NCI-H69 (cell line): ENCODE measurements at places on chromosomes 2 and 18.

DNA sequence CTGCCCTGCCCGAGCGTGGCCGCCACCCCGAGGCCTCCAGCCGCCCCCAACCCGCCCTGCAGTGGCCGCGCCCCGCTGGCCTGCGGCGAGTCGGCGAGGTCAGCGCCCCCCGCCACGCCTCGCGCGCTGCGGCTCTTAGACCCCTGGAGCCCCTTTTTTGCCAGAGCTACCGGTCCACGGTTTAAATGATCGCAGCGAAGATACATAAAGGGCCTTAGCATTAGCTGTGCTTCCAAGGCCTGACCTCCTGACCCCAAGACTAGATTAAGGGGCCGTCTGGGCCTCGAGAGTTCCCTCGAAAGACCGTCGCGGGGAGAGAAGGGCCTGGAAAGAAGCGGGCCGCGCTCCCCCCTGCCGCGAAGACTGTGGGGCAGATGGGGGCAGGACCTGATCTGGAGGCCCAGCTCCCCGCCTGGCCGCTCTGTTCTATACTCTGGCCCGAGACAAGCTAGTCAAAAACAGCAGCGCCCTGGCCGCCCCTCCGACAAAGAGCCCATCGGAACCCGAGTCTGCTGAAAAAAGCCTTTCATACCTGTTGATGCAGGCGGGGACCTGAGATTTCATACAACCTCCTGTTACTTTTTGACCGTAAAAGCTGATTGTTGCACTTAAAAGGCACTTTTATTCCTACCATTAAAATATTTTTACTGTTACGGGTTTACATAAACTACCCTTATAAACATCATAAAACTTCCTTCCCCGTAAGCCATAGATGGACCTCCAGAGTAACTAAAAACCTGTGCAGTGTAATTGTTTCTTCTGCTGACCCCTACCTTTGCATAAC is 68.7 kb upstream of the PSMD14 start:
- DNase-seq, result no peak

DNA sequence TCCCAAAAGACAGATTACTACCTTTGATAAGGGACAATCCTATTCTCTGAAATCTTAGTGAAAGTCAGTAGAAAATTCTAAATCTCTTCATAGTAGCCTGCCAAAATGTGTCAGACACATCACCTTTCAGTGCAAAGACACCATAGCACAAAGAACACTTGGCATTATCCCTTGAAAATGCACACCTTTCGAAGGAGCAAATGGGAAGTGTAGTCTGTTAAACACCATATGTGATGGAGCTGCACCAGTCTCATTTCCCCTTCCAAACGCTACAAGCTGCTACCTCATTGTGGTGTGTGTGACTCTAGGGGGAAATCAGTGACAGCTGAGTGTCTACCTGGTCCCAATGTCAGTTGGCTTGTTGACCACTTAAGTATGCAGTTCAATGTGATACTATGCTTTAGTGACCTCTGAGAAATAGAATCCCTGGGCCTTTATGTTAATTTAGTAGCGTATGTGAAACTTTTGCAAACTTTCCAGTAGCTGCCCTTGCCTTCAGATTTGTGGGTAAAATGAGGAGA is 551.7 kb downstream of the ARHGAP15 start:
- no peak for DNase-seq

GRCh38 chr2:88493481-88493880 is 41.0 kb upstream of the FOXI3 start:
- DNase-seq, result no peak

DNA sequence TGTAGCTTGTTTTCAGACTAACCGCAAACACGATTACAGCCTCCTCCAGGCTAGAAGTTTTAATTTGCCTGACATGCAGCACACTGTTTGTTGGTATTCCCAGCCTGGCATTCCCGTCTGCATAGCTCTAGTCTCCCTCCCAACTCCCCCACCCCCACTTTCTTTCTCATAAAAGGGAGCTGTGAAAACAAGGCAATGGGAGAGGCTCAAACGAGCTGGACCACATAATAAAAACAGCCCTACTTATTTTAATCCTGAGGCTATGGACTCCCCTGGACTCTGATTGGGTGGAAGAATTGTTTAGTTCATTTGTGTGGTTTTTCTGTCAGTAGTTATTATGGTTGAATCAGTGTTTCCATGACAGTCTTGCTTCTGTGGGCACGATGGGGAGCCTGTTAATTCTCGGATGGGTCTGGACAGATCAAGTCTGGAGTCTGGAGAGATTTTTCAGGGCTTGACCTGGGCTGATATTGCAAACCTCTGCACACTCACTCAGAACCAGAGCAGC is 1.2 kb downstream of the STON1 start:
- peak; percentile 35 for DNase-seq
